HTR-8/SVneo (cell line): ENCODE measurements at places on chromosomes 5 and 9.

GRCh38 chr5:56116599-56117141, 116.5 kb downstream of the ANKRD55 start:
- no peak for DNase-seq

- DNase-seq: no peak
Observed at GRCh38 chr5:141761-142160, 49.5 kb upstream of the LRRC14B start.

- no peak for DNase-seq
Observed at GRCh38 chr5:610011-610743, 2.0 kb upstream of the CEP72 start.

GRCh38 chr5:169070413-169070812, 230.5 kb downstream of the SLIT3 start:
- no peak for DNase-seq

DNA sequence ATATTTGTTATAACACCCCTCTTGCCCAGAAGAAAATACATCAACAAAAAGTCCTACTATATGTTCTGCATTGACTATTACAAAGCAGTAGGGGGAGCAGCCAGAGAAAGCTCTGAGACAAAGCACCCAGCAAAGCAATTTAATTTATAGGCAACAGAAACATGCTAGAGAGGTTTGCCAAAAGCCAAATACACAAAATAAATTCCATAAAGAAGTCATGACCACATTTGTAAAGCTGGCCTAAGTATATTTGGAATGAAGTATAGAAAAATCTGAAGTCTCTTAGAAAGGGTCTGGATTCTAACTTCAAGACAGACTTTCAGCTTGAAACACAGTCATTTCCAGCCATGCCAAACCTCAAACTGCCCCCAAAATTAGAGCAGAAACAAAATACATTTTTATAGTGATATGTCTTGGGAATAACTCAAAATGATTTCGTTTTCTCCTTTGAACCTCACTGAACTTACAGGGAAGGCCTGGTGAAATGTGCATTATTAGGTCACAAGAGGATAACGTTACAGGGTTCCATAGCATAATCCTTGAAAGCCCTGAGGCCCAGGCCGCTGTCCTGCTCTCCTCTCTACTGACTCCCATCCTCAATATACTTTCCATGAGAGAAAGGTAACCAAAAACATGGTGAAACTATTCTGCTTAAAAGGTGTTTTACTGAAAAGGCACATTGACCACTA, 451.8 kb downstream of the RAB3C start:
- DNase-seq: no peak
